ENCODE measurements at places on chromosomes 12 and 14.
A peak's percentile ranks its signal among the peaks of the same experiment; 100 is the strongest.

GRCh38 chr14:66043921-66044320, 442.2 kb upstream of the CCDC196 start:
- peak; percentile 48 for DNase-seq

- DNase-seq = no peak
Observed at GRCh38 chr12:56248711-56249110, 9.5 kb downstream of the ANKRD52 start.

DNA sequence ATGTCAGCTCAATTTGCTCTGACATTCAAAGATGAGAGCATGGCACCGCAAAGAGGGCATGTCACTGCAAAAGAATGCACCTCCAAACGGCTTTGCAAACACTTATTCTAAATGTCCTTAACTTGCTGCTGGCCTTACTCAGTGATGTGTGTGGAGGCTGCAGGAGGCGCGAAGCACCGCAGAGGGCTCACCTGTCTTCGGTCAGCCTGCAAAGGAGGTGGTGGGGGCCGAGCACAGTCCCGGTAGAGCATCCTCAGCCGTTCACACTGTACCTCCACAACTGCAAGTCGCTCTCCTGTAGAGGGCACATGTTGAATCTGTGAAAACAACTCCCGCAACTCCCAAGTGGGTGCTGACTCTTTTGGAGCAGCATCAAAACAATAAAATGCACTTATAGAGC, 93.8 kb downstream of the TRAFD1 start:
- no peak for DNase-seq

- DNase-seq = peak; percentile 66
Observed at GRCh38 chr12:153080-153746, 60.7 kb downstream of the SLC6A12 start.

DNA sequence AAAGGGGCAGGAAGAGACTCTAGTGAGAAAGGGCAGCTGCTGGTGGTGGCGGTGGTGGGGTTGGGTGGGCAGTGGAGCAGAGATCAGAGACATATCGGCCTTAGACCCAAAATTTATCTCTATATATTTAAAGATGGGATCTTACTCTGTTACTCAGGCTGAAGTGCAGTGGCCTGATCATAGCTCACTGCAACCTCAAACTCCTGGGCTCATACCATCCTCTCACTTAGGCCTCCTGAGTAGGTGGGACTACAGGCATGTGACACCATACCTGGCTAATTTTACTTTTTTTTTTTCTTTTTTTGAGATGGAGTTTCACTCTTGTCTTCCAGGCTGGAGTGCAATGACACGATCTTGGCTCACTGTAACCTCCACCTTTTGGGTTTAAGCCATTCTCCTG, 18.6 kb upstream of the ITGA5 start:
- DNase-seq = no peak

GRCh38 chr14:68788275-68788995, 4.4 kb downstream of the ZFP36L1 start:
- peak; percentile 35 for DNase-seq

DNA sequence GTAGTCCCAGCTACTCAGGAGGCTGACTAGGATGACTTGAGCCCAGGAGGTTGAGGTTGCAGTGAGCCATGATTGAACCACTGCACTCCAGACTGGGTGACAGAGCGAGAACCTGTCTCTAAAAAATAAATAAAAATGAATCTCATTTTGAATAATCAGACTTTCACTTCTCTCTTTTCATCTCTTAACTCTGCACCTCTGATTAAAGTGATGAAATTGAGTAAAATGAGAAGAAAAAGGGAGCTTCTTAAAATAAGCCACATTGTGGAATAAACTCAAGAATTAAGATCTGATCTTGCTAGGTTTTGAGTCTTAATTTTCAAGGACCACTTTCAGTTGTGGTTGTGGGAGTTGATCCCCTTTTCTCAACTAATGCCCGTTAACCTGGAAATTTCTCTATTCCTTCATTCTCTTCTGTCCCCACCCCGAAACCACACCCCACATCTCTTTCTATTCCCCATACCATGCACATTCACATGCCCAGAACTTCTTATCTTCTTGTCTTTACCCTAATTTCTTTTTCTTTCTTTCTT, 70.9 kb upstream of the ETV6 start:
- DNase-seq = no peak

- DNase-seq = no peak
Observed at GRCh38 chr12:104494137-104494792, 37.5 kb downstream of the CHST11 start.

DNA sequence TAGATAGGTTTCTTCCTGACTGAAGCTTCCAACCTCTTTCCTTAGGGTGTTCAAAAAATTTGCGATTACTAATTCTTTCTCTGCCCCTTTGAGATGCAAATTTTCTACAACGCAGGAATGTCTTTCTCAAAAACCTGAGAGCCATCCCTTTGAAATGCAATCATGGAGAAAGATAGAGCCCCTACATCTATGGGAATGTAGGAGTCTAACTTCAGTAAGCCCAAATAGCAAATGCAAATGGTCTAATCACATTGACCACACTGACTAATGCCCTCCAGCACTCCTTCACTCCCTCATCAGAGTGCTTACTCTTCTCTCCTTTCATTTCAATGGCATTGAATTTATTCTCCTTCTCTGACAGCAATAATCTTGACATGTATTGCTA, 107.1 kb downstream of the SLC6A15 start:
- DNase-seq = no peak

DNA sequence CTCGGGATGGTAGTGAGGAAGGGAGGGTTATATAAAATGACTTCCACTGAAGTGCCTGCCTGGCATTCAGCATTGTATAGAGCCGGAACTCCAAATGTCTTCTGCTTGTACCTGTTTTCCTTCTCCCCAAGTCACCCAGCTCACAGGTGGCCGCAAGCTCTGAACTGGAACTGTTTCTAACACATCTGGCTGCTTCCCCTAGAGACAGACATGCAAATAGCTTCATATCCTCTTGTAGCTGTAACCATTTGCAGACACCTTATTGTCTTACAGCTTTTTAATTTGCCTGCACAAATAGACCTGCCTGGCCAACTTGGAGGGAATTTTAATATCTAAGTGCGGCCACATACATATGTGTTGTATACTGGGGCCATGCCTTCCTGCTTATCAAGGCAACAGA, 126.0 kb downstream of the CHST11 start:
- DNase-seq = no peak

DNA sequence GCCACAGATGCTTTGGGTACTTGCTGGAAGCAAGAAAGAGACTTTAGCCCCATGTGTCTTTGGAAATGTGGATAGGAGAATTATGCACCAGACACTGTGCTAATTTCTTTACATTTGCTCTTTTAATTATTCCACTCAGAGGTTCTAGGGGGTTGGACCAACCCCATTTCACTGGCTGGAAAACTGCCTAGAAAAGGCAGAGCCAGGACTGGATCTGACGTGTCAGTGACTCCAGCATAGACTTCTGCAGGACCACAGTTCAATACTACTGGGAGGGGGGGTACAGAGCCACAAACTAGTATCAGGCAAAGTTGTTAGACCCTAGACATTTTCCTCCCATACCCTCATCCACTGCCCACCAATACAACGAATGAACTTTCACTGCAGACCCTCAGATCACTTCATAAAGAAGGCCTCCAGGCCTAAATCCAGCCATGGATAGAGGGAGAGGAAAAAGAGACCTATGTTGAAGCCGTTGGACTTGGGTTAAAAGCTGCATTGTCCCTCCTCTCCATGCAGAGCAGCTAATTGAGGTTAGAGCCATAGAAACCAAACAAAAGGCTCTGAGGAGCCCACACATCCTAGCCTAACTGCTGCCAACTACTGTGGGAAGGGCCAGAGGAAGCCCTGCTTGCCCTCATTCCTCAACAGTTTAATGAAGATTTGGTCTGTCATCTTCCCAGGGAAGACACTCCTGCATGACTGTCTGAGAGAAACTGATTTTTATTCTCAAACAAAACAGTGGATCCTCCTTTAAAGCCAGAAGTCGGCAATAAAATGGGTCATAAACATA, 68.7 kb downstream of the STON2 start:
- DNase-seq = no peak

Measured in mesenchymal stem cell (in vitro differentiated cells and primary cell).